ENCODE measurements at places on chromosomes 3 and 15.

DNA sequence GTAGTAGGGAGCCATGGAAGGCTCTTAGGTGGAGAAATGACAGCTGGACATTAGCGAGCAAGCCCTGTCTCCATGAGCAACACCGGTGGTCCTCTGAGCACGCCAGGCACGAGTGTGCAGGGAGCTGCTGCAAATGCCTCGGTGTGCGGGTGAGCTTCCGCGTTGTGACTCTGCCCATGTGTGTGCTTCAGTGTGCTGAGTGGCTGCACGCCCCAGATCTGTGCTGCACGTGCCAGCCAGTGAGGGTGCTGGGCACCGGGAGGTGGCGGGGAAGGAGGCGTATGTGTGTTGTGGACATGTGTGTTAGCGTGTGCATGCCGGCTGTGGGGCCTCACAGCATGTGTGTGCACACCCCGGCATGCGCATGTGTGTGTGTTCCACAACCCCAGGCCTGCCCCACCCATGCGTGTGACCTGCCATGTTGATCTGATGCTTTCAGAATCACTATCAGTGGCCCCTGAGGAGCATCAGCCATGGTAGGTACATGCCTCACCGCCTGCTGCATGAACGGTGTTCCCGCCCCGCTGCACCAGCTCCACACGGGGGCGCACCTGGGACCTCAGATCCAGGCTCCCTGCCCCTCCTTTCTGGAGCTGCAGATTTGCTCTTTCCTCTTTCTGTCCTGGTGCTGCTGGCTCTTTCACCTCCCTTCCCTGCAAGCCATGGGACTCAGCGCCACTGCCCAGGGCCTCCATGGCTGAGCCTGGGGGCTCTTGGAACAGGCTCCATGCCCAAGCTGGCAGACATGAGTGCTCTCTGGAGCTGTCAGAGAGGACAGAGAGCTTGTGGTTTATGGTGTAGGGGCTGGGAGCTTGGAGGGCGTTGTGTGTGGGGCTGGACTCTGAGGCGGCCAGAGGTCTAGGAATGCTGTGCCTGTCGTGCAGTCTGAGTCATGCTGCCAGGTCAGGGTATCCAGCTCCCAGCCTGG is 169.4 kb downstream of the TBC1D2B start:
- peak; percentile 67 for DNase-seq

- DNase-seq: no peak
Observed at GRCh38 chr3:104750581-104750980, 616.1 kb upstream of the ALCAM start.

DNA sequence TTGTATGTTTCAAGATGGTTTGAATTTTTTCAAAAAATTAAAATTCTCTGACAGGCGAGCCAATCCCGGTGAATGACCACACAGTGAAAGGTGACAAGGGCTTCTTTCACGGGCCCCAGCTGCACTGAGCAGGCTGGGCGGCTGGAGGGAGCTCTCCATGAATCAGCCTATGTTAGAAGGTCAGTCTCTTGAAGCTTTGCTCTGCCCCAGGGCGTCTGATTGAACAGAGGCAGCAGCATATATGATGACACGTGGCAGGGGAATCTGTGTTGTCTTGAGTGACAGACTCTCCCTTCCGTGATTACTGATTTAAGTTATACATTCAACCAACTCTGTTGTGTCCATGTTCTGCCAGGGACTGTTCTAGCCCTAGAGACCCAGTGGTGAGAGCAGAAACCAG is 51.5 kb downstream of the ISG20 start:
- no peak for DNase-seq

DNA sequence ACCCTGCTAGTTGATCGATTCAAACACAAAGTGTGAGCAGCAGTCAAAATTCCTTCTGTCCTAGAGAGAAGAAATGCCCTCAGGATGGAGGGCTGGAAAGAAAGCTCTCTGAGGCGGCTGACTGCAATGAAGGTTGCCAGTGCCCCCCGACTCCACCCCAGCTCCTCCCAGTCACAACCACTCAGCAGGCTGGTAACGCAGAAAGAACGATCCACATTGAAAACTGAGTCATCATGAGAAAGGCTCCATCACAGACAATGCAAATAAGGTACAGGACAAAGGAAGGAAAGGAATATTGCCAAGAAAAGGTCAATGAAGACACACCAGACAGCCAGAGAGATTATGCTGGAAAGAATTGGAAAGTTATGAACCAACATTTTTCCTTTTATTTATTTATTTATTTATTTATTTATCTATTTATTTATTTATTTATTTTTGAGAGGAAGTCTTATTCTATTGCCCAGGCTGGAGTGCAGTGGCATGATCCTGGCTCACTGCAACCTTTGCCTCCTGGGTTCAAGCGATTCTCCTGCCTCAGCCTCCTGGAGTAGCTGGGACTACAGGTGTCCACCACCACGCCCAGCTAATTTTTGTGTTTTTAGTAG is 17.4 kb upstream of the VGLL4 start:
- DNase-seq: no peak

GRCh38 chr3:53171064-53171418 is 10.0 kb downstream of the PRKCD start:
- no peak for DNase-seq
